Right lung (tissue), 10 donors: ENCODE measurements at places on chromosomes 3 and 15.

GRCh38 chr3:15602146-15602536 lies 596 bp downstream of the BTD start:
- no peak for DNase-seq

DNA sequence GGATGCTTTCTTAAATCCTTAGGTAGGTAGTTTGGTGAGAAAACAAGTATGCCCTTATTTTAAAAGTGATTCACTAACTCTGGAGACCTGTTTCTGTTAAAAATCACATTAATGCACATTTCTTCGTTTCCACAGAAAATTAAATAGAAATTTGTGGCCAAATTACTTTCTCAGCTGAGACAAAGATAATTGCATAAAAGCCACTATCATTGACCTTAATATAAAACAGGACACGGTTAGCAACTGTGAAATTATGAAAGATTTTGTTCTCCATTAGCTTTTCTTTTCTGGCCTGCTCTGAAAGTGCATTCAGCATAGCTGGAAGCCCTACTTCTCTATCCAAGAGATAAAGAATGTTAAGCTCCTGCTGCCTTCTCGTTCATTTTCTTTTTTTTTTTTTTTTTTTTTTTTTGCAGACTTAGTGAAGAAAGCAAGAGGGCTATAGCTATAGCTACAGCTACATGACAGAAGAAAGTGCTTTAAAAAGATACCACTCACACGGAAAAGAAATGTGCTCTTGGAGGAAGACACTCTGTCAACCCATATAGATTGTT lies 576.9 kb downstream of the OTOL1 start:
- DNase-seq = no peak

- DNase-seq = no peak
Observed at GRCh38 chr15:59590027-59590426, 21.6 kb upstream of the GCNT3 start.

GRCh38 chr3:7562892-7563291 lies 702.0 kb downstream of the GRM7 start:
- DNase-seq = no peak

GRCh38 chr3:159128628-159129027 lies 326.8 kb downstream of the MFSD1 start:
- DNase-seq = no peak

- DNase-seq = no peak
Observed at GRCh38 chr15:69666921-69667811, 214.5 kb downstream of the RPLP1 start.

- peak; percentile 23 for DNase-seq
Observed at GRCh38 chr3:188624384-188624783, 470.4 kb downstream of the LPP start.

DNA sequence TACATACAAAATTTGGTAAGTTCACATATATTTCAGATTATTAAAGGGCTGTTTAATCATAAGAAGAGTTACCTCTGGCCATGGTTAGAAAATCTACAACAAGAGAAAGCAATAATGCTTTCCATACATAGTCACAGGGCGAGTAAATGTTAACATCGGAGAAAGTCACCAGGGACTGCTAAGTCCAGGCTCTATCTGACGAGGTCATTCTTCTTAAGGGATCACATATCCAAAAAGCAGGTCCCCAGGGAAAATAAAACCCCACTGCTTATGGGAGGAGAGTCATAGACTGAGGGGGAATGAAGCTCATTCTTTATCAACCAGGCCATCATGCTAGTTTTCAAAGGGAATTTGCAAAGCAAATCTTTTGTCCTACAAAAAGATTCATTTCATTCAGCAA lies 3.1 kb downstream of the PCYT1A start:
- DNase-seq = no peak

- no peak for DNase-seq
Observed at GRCh38 chr3:162770551-162770950, 1273.9 kb downstream of the OTOL1 start.

DNA sequence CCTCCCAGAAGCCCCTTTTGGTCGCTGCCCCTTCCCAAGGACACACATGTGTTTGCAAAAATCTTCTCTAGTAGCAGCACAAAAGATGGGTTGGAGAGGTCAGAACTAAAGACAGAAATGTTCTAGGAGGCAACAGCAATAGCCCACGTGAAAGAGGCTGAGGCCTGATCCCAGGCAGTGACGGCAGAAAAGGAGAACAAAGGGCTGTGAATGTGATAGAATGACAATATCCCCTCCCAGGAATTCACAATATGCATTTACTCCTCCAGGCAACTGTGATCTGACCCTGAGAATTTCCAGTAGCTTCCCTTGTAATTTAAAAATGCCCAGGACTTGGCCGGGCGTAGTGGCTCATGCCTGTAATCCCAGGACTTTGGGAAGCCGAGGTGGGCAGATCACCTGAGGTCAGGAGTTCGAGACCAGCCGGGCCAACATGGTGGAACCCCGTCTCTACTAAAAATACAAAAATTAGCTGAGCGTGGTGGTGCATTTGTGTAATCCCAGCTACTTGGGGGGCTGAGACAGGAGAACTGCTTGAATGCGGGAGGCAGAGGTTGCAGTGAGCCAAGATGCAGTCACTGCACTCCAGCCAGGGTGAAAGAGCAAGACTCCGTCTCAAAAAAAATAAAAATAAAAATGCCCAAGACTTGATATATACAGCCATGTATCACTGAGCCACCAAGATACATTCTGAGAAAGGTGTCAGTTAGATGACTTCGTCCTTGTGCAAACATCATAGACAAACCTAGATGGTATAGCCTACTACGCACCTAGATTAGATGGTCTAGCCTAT lies 43.6 kb upstream of the PIAS1 start:
- no peak for DNase-seq

DNA sequence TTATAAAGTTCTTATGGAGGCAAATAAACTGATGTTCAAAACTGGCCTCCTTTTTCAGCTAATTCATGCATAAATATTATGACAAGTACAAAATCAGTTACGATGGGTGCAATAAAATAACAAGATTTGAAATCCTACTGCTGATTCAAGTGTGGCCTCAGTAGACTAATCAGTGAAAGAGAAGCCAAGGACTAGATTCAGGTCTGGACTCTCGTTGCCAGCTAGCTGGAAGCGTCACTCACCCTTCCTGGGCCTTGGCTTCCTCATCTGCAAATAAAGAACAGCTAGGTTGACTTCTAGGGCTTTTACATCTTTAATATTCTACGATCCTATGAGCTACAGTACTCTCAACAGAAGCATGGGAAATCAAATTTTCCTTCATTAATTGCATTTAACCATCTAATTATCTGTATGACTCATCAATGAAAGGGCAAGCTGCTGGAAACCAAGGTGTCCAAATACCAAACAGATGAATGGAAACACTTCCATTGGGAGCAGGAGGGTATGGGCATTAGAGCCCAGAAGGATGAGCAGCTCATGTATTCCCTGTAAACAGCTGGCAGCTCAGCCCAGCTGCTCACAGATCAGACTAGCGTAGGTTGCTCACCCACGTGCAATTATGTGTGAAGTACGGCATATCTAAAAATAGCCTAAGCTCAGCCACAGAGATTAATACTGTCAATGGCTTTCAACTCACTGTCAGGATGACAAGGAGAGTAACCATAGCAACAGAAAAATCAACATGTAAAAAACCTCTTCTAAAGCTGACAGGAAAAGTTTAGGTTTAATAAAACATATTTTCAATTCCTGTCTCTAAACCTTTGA lies 294.8 kb downstream of the PLCL2 start:
- DNase-seq = no peak

DNA sequence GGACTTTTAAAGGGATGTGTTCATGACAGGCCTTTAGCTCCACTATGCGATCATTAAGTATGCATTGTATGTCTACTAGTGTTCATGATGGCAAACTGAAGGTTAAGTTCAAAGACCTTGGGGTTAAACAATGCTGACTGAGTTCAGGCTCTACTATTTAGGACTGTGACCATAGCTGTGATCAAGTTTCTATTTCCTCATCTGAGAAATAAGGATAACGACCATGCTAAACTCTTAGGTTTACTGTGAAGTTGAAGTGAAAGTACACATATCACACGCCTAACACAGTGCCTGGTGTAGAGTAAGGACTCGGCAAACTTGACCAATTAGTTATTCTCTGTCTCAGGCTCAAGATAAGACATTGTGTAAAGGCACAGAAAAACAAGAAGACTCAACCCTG lies 243.2 kb downstream of the MBNL1 start:
- no peak for DNase-seq

GRCh38 chr3:165191491-165191890 lies 4.7 kb downstream of the SLITRK3 start:
- DNase-seq = no peak

- peak; percentile 75 for DNase-seq
Observed at GRCh38 chr3:64209866-64210621, 15.2 kb downstream of the PRICKLE2 start.

GRCh38 chr15:68256675-68257450 lies 20.7 kb upstream of the FEM1B start:
- DNase-seq = peak; percentile 89
